Cortex of kidney (tissue), 1 donor: ENCODE measurements at places on chromosomes 5 and 9.

DNA sequence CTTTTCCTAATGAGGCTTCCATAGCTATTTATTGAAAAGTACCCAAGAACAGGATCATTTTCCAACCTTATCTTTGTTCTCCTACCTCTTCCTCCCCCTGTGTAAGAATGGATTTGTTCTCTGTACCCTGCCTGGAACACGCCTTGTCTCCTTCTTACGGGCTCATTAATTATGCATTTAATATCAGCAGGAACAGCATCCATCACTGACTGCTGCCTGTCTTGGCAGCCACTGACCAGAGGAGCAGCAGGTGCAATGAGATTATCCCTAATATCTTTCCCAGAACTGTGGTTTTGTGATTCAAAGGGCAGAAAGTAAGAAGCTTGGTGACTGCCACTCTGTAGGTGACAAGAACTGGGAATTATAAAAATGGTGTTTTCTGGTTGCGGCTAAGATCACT, 19.3 kb upstream of the INSYN2B start:
- no peak for DNase-seq

DNA sequence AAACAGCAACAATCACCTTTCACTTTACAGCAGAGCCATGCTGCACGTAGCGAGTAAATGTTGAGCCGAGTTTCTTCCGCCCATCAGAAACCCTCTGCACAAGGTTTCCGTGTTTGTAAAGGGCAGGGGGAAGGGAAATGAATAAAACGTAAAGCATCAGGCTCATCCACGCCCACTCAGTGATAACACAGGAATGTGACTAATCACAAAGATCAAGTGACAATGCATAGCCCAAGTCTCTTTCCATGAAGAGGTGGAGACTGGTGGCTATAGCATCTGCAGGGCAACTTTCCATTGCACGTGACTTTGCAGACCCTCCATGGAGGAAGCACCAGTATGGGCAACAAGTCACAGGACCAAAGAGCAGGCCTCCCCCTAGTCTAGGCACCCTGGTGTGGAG, 56.6 kb downstream of the CAMSAP1 start:
- no peak for DNase-seq

DNA sequence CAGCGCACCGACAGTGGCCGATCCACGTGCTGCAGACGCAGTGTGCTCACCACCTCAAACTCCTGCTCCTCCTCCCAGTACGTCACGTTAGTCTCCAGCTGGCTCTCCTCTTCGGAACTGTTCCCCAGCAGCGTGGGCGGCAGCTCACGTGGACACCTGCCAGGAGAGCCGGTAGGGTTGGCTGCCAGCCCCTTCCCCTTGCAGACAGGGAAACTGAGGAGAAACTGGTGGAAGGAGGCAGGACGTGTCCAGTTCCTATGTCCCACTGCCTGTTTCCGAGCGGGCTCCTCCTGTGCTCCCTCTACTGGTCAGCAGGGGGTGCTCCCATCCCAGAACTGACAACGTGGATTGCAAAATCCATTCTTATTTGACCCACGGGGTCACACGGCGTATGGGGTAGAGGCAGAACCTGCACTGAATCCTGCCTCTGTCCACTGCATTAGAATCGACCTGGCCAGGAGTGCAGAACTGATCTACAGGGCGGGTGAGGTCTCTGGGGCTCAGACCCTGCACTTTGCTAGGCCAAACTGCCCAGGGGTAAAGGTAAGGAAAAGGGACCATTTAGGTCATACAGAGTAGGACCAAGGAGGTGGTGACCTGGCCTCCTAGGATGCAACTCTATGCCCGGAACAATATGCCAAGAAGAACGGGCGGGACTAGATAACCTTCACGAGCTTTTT, 25.7 kb downstream of the PDGFRB start:
- DNase-seq: no peak

DNA sequence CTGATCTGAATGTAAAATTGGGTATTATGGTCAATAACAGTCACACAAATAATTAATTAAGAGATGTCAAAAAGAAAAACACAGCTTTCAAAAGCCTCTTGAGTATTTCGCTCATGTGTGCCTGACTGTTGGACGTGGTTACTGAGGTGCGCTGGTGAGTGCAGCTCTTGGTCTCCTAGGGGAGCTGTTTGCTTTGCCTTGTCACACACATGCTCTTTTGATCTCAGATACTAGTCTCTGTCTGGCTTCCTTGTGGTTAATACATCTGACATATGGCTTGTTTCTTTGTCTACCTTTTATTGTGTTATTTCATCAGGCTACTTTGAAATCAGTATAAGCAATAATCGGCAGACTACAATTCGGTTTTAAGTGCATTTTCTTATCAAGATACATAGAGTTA, 51.5 kb downstream of the PCSK1 start:
- DNase-seq: no peak

GRCh38 chr9:71620746-71621145, 147.6 kb downstream of the CEMIP2 start:
- no peak for DNase-seq

DNA sequence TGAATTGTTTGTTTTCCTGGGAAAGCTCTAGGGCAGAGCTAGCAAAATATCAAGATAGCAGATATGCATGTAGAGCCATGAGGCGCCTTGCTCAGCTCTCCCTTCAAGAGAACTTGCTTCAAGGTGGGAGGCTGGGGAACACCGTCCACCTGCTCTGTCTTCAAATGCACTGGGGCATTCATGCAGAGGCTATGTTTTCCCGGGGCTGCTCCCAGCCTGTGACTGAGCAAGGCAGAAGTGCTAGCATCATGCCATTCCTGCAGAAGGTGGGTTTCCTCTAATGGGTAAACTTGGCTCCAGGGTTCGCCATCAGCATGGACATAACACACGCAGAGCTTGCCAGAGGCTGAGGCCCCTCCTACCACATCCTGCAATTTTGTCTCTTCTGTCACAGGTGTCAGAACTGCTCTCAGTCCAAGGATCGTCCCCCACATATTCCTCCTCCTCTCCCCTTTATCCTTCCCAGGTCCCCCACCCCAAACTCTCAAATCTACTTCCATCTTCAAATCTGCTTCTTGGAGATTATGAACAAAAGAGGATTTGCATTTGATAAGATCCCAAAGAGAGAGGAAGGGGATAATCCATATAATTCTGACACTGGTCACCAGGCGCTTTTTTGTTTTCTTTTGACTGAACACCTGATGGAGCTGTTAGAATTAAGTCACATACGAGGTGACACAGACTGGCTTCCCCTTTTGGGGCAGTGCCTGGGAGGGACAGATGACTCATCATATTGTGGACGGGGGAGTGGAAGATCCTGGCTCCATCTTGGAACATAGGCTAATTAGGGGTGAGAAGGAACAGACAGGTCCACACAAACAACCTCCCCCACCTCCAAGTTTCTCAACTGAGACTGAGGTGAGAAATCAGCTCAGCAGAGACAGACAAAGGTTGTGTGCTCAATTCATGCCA, 85.0 kb upstream of the TAF11L2 start:
- no peak for DNase-seq

GRCh38 chr9:78552802-78553201, 255.9 kb downstream of the PSAT1 start:
- DNase-seq: no peak

DNA sequence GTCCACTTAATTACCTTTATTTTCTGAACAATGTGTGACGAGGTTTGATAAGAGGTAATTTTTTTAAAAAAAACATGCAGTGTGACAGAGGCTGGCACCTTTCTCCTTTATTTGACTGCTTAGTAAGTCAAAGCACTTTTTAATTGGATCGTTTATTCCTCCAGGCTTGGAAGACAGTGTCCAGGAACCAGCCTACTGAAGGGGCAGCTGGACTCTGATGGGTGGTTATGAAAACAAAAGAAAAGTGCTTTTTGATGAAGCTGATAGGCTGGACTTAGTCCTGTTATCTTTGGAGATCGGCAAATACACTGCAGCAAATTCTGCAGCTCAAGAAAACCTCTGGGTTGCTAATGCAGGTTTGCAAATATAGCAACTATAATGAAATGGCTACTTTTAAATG, 141.7 kb downstream of the DCP2 start:
- no peak for DNase-seq

DNA sequence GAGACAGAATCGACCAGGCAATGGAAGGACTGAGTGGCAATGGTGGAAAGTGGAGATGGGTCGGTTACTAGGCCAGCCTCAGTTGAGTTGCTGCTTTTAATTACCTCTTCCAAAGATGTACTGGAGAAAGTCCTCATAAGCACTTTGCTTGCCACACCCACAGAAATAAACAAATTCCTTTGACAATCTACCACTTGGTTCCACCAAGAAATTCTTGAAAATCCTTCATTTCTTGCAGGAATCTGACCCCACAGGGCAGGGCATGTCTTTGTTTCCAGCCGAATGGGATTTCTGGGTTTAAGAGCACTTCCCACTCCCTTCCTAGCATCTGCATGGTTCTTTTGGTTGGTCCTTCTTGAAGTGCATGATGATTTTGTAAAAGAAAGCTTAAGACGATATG, 54.5 kb downstream of the ADAMTS12 start:
- DNase-seq: no peak

- no peak for DNase-seq
Observed at GRCh38 chr5:168513861-168514428, 15.2 kb upstream of the FBLL1 start.

DNA sequence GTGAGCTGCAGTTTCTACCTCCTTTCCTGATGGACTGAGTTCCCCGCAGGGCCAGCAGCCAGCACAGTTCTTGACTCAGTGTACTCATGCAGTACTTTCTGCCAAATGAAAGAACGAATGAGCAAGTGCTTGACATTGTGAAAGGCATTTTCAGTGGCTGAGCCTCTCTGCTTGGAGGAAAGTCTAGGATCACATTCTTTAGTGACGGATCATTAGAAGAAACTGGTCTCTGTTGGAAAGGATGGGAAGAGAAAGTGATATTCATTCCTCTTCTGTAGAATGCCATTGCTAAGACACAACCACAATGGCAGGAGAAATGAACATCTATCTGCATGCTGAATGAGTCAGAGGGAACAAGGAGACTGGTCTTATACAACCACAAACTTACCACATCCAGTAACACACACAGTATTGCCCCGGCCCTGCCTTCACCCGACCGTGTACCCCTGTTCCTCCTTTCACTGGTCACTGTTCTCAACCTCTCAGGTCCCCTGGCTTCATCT, 206.9 kb downstream of the CRB2 start:
- DNase-seq: no peak

GRCh38 chr5:36414869-36415282, 113.2 kb upstream of the RANBP3L start:
- no peak for DNase-seq

- DNase-seq: no peak
Observed at GRCh38 chr5:4097199-4097598, 501.6 kb downstream of the IRX1 start.

DNA sequence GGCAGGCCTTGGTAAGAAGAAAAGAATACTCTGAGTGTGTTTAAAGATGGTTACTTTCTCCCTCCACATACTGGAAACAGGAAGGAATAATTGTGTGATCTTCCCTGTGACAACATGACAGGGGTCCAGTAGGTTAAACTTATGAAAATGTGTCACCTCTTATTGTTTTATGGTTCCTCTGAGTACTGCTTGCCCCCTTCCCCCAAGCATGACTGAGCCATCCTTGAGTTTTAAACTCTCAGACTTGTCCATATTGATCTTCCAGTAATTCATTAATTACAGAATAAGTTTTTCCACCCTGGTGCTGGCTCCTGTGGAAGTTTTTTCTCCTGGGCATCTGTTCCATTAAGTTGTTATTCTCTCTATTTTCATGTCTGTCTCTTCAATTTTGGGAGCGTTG, 95.8 kb downstream of the CNTLN start:
- DNase-seq: no peak

GRCh38 chr9:14399756-14400657, 86.1 kb upstream of the NFIB start:
- no peak for DNase-seq

DNA sequence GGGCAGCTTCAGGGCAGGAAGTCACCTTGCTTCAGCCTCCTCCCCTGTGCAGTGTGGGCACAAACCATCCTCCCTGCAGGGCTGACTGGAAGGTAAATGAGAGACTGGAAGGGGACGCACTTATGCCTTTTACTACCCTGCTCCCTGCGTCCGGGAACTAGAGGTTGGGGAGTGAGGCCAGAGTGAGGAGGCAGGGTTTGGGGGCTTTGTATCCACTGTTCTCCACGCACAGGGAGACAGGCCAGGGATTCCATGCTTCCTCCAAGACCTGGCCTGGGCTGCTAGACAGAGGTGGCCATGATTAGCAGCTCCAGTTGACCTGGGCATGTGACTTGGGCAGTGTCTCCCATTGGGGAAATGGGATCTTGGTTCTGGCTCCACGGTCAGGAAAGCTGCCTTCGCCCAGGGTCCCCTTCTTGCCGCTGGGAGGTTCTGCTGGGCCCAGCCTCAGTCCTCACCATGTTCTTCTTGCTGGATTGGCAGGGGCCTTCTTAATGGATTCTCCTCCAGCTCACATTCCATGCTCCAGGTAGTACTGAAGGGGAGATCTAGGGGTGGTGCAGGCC, 37.0 kb upstream of the PSD2 start:
- DNase-seq: no peak

GRCh38 chr5:44334622-44335021, 54.6 kb downstream of the FGF10 start:
- DNase-seq: no peak

GRCh38 chr9:114497236-114497635, 8.0 kb downstream of the WHRN start:
- no peak for DNase-seq

GRCh38 chr5:115641948-115642347, 16.1 kb upstream of the TMED7 start:
- no peak for DNase-seq

- no peak for DNase-seq
Observed at GRCh38 chr5:139761057-139761450, 34.6 kb upstream of the PSD2 start.

- DNase-seq: no peak
Observed at GRCh38 chr5:76715736-76716455, at the start of gene F2R. F2R (plus strand) TSS chr5:76716126; CDS start chr5:76716308, 182 bp downstream.

- no peak for DNase-seq
Observed at GRCh38 chr5:67814569-67815311, 400.8 kb upstream of the PIK3R1 start.

DNA sequence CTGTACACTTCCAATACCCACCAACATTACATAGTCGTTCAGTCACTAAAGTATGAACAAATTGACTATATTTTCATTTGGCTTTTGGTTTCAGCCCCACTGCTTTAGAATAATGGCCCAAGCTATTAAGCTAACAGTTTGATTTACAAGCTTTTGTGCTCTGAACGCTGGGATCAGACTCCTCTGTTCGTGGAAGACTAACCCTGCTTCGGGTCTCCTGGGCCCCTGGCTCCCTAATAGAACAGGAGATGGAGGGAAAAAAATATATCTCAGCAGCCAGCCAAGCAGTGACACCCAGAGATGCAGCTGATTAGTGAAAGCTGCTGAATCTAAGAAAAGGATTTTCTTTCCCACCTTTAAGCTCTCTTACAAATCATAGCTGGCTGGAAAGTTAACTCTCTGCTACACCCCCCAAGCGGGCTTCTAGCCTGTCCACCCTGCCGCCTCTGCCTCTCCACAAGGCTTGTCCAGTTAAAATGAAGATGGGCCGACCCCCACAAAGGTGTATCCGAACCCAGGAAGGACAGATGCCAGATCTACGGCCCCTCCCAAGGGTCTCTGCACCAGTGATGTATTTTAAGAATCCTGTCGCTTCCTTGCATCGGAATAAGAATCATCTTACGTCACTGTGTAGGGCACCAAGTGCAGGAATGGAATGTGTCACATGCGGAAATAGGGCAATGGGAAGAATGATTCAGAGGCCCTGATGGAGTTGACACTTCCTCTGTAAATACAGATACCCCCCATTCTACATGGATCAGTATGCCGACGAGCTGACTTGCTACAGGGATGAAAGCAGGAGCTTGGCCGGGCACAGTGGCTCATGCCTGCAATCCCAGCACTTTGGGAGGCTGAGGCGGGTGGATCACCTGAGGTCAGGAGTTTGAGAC, 33.4 kb upstream of the BARHL1 start:
- DNase-seq: no peak

GRCh38 chr5:6195711-6196358, 182.5 kb downstream of the MED10 start:
- DNase-seq: no peak
